ENCODE measurements at places on chromosomes 12 and 14.

- no peak for DNase-seq
These were observed 96.1 kb downstream of the DAD1 start for GRCh38 chr14:22492622-22493542.

- DNase-seq, result no peak
These were observed 203.6 kb upstream of the PRICKLE1 start for GRCh38 chr12:42793166-42793565.

DNA sequence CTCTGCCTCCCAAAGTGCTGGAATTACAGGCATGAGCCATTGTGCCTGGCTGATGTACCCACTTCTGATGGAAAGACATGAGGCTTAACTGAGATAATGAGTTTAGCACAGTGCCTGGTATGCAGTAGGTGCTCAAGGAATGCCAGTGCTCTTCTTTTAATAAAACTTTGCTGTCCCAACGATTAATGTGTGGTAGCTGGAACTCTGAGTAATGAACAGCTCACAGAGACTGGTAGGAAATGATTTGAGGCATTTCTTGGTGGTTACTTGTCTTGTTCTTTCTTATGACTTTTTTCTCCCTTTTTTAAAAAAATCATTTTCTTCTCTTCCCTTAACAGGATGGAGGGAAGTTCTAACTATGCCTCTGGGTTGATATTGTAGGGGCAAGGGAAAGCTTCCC, 235.7 kb upstream of the PWP1 start:
- DNase-seq, result no peak

DNA sequence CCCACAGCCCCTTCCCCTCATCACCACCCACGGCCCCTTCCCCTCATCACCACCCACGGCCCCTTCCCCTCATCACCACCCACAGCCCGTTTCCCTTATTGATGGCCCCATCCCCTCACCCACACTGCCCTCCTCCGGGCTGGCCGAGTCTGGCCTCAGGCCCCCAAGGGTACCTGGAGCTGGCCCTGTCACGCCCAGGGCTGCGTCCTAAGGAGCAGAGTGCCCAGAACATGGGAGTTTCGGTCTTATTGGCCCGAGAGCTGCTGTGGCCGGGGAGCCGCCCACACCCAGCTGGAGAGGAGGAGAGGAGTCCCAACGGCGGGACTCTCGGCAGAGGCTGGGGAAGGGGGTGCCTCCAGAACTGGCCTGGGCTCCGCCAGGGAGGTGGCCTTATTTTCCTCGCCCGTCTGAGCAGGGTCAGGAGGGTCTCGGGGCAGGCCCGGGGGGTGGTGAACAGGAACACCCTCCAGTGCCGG, 182.3 kb downstream of the KIF26A start:
- DNase-seq, result no peak

DNA sequence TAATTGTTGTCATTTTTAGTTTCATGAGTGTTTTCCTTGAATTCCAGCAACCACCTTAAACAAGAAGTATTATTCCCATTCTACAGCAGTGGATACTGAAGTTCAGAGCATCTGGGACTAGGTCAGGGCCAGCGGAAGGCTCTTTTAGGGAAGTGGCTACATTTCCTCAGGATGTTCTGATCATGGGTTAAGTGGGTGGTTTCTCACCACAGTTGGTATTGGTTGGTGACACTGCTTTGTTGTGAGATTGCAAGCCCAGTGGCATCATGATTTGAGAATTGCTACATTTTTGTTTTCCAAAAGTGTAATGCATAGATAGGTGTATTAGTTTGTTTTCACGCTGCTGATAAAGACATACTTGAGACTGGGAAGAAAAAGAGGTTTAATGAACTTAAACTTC, 47.1 kb downstream of the SYNE2 start:
- DNase-seq, result no peak
